Hair follicle dermal papilla cell (primary cell): ENCODE measurements at places on chromosomes 5 and 9. TPM values are rescaled to one million over a fixed set of nuclear protein-coding genes. Genes with fewer than 3 reads are reported as not detected.

CYSRT1 gene
- 0.32 and 0.73 TPM in 2 replicates for total RNA-seq

PCDHA9 gene
- total RNA-seq = 0.16 and 0.36 TPM in 2 replicates

TAS2R1 gene
- not detected in 2 replicates for total RNA-seq

SPINK1 gene
- not detected in 2 replicates for total RNA-seq

MYORG gene
- 0.97 and 1.1 TPM in 2 replicates for total RNA-seq

BTNL8 gene
- total RNA-seq = not detected in 2 replicates

PTGES gene
- total RNA-seq = 29.9 and 40.4 TPM in 2 replicates

MRPL50 gene
- total RNA-seq = 7.5 and 8.3 TPM in 2 replicates

FCN1 gene
- total RNA-seq = not detected in 2 replicates

ADAMTSL1 gene
- 75.3 and 123 TPM in 2 replicates for total RNA-seq

MAT2B gene
- total RNA-seq = 56.8 and 57.0 TPM in 2 replicates

IL5 gene
- not detected in 2 replicates for total RNA-seq

NUTM2G gene
- total RNA-seq = not detected in 2 replicates

PCDHA11 gene
- 0.24 and 0.49 TPM in 2 replicates for total RNA-seq

GRIA1 gene
- total RNA-seq = 12.3 and 33.9 TPM in 2 replicates

CNTLN gene
- total RNA-seq = 14.5 and 17.0 TPM in 2 replicates

C5orf46 gene
- total RNA-seq = 0.49 TPM in 1 of 2 replicates, not detected in the other

IFNA13 gene
- total RNA-seq = not detected in 2 replicates

MBLAC2 gene
- total RNA-seq = 6.0 and 7.6 TPM in 2 replicates

CDO1 gene
- total RNA-seq = 3.6 and 4.7 TPM in 2 replicates

NACC2 gene
- 32.0 and 35.1 TPM in 2 replicates for total RNA-seq

ESM1 gene
- total RNA-seq = 0.16 and 0.73 TPM in 2 replicates

PDE6A gene
- not detected in 2 replicates for total RNA-seq

MSX2 gene
- 14.8 and 20.3 TPM in 2 replicates for total RNA-seq

COL27A1 gene
- total RNA-seq = 50.0 and 62.6 TPM in 2 replicates

RNF183 gene
- total RNA-seq = not detected in 2 replicates

ZNF608 gene
- 31.0 and 57.8 TPM in 2 replicates for total RNA-seq
